ENCODE measurements at places on chromosomes 16 and 17. TPM values are rescaled to one million over a fixed set of nuclear protein-coding genes. Genes with fewer than 3 reads are reported as not detected.
A peak's percentile ranks its signal among the peaks of the same experiment; 100 is the strongest.

GRCh38 chr17:50542795-50543774 lies 3.9 kb upstream of the SPATA20 start:
- no peak for DNase-seq

Gene APOH
- not detected for total RNA-seq

GRCh38 chr16:85615014-85615851 lies 2.1 kb downstream of the GSE1 start:
- peak; percentile 58 for DNase-seq

DNA sequence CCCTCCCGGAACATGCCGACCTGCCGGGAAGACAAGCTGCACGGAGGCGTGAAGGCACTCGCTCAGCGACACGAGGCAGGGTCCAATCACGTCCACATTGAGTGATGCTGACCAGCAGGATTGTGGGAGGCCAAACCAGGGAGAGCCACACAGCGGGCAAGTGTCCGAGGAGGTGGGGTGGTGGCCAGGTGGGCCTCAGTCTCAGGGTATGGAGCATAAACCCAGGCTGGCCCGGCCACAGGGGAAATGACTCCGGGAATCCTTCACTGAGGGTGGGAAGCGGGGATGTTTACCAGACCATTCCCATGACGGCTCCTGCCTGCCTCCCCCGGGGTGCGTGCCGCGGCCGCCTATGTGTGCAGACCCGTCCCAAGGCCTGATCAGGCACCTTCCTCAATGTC lies 62.5 kb downstream of the RPH3AL start:
- DNase-seq = no peak

DNA sequence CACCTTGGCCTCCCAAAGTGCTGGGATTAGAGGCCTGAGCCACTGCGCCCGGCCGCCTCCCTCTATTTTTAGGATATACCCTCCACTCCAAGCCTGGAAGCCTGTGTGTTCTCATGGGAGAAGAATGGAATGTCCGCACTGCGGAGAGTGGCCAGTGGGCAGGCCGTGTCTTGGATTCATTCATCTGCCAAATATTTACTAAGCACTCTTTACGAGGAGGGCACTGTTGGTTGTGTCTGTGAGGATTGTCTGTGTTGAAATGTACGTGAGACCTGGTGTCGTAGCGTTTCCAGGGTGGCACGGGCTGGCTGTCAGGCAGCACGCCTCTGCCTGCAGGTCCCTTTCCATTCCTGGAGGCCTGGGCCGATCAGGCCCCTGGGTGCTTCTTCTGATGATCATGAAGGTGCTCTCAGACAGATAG lies 19.2 kb downstream of the PGS1 start:
- DNase-seq = no peak

Gene EXOC3L1
- 1.4 TPM for total RNA-seq

Gene P2RX1
- total RNA-seq = not detected

Gene BIRC5
- 113 TPM for total RNA-seq

Gene PIK3R5
- not detected for total RNA-seq

DNA sequence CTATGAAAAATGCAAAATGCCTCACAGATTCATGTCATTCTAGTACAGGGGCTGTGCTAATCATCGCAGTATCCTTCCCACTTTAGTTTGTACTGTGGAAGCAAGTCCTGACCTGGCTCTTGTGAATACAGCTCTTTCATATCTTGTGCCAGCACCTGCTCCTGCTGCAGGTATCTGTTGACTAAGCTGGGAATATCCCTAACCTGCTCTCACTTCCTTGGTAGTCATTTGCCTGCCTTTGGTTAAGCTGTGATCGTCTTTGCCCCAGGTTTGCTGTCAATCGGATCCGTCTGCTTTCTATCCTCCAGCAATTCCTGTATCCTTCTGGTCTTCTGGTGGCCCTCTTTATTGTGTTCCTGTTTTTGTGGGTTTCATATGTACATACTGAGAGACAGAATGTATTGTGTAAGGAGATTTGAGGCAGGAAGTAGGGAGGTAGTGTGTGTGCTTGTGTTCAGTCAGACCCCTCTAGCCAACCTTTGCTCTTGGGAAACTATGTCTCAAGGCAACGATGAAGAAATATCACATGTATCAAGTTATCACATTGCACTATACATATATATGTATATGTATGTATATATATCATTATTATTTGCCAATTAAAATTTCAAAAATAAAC lies 7.7 kb upstream of the GINS3 start:
- DNase-seq = no peak

Gene TSNAXIP1
- total RNA-seq = 0.39 TPM

DNA sequence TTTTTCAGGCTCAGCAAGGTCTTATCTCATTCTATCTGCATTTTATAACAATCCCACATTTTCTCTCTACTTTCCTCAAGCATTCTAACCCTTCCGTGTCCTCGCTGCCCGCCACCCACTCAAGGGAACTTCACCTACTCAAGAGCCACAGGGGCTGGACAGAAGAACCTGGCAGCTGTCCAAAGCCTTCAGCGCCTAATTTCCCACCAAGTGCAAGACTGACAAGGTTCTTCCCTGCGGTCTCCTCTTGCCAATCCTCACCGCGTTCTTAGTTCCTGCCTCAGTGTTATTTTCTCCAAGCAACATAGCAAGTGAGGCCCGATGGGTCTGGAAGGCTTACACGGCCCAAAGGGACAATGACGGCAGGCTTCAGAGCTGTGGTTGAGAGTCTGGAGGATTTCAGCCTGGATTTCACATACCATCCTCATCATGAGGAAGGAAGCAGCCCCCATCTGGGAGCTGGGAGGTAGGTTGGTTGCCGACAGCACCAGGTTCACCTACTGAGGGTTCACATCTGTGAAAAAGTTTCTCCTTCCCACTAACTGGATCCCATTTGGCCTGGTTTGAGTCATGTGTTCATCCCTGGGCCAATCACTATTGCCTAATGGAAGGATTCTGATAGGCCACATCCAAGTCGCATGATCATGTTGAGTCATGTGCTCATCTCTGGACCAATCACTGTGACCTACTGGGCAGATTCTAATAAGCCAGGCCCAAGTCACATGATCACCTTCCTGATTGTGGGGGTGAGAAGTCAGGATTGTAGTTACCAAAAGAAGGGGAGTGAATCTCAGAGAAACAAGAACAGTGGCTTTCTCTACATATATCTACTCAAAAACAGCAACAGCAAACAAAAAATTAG lies 108.2 kb downstream of the N4BP1 start:
- no peak for DNase-seq

Gene USP22
- 144 TPM for total RNA-seq

DNA sequence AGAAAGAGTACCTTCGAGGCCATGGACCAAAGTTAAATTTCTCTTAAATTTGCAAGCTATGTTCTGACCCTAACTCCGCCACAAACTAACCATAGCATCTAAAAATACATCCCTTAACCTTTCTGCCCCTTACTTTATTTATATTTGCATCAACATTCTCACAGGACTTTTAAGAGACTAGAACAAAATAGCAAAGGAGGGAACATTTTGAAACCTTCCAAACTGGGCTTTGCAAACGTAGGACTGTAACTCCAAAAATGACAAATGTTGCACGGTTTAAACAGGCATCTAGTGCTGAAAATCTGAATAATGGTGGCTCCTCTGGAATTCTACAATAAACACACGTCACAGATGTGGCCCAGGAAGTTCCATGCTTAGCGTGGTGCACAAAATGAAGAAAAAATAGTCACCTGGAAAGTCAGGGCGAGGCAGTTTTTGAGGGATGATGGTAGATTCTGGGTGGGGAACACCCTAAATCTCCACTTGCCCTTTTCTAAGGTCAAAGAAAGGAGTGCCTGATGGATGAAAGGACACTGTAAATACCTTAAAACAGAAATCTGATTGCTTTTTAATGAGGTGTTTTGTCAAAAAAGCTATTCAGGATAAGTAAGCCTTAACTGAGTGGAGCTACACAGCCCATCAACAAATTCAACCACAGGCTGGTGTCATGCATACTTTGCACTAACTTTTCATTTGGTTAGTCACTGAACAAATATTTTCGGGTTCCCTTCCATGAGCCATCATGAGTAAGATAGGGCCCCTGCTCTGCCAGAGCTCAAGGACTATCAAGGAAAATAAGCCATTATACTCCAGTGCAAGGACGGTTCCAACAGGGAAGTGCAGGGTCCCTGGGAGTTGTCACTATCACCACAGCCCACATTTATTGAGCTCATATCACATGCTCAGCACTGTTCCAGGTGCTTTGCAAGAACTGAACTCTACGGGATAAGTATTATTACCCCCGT lies 21.2 kb downstream of the ARHGAP17 start:
- DNase-seq = peak; percentile 96

Gene ITGAD
- not detected for total RNA-seq

Gene ZMYND15
- total RNA-seq = not detected

Gene OMG
- not detected for total RNA-seq

- DNase-seq = no peak
Measured at GRCh38 chr16:10987361-10988163, 43.2 kb downstream of the CLEC16A start.

Gene HS3ST2
- total RNA-seq = not detected

GRCh38 chr17:44170499-44171201 lies at the start of gene ASB16:
ASB16 (plus strand) TSS chr17:44170704; CDS start chr17:44170790, 86 bp downstream.
- DNase-seq = no peak

GRCh38 chr17:15261802-15262290 lies 3.3 kb downstream of the PMP22 start:
- DNase-seq = peak; percentile 50

DNA sequence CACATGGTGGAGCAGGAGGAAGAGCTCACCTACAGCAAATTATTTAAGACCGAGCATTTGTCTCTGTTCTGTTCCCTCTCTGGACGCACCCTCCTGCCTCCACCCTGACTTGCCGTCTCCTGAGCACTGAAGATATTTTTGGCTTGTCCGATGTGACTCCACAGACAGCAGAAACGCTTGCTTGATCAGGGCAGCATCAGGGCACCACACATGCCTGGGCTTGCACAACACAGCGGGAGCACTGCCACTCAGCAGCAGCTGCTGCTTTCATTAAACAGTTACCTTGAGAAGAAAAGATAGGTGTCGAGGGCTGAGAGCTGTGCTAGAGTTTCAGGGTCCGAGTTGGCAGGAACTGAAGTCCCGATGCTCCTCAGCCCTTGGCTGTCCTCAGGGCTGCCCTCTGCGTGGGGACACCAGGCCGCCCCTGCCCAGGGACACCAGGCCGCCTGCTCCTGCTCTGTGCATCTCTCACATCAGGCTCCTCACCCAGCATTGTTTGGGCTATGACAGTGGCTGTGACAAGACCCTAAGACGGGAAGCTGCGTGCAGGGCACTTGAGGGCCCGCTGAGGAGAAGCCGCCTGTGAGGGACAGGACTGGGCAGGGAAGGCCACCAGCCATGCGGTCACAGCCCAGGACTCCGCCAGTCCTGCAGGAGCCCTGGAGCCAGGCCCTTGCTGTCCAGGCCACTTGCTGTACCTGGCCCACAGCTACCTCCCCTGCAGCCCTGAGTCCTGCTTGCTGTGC lies 21.3 kb upstream of the CDH15 start:
- no peak for DNase-seq

- no peak for DNase-seq
Measured at GRCh38 chr17:4898927-4899326, 409 bp upstream of the C17orf107 start.

- no peak for DNase-seq
Measured at GRCh38 chr17:72342627-72343527, 222.1 kb downstream of the SOX9 start.

- DNase-seq = no peak
Measured at GRCh38 chr17:27631411-27631760, 398 bp downstream of the LGALS9 start.

Gene KRTAP1-1
- total RNA-seq = not detected

Gene EME1
- 6.1 TPM for total RNA-seq

DNA sequence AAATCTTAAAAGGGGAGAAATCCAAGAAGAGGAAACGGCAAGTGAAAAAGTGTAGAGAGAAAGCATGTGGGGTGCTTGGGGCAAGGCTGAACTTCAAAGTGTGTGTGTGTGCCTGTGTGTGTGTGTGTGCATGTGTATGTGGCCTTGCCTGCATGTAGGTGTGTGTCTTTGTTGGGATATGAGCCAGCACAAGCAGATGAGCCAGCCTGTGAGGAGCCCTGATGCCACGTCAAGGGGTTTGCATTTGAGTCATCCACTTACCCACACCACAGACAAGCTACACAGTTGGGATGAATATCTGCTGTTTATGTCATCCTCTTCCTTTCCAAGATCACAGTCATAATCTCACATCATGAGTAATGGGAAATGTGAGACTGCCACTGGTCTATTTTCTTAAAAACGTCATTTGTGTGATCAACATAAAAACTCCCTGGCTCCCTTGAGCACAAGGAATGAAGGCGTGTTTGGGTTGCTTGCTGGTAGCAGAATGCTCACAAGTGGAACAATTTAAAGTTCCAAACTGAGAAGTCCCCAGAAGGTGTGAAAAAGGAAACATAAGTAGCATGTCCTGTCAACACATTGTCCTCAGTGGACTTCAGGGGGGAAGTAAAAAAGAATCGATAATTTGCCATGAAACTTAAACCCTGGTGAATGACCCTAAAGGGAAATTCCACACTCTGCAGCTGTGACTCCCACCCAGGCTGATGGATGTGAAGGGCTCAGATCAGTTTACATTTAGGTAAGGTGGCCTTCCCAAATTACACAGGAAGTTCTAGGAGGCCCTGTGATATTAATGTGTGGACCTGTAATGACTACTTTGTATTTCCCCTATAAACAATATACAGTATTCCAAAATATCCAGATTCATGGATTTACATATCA lies 14.7 kb downstream of the KCTD19 start:
- peak; percentile 100 for DNase-seq

Gene HOXB4
- 0.20 TPM for total RNA-seq

- DNase-seq = no peak
Measured at GRCh38 chr17:4527566-4528125, 27.5 kb downstream of the MYBBP1A start.

All from M059J (cell line).